Hematopoietic multipotent progenitor cell treated with erythropoietin and hydrocortisone succinate and interleukin-3 and kit ligand, for 15 days (in vitro differentiated cells): ENCODE measurements at places on chromosomes 1 and 21.

DNA sequence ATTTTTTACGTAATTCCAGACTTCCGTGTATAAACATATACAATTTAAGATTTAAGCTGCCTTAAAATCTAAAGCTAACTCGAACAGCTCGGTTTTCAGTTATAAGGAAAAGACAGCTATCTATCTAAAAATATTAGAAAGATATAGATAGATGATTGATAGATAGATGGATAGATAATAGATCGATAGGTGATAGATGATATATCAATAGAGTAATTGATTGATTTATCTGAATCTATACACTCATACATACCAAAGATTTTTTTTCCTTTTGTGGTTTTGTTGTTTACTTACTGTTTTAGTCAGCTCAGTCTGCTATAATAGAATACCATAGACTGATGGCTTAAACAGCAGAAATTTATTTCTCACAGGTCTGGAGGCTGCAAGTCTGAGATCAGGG is 278.5 kb upstream of the PLD5 start:
- no peak for DNase-seq

DNA sequence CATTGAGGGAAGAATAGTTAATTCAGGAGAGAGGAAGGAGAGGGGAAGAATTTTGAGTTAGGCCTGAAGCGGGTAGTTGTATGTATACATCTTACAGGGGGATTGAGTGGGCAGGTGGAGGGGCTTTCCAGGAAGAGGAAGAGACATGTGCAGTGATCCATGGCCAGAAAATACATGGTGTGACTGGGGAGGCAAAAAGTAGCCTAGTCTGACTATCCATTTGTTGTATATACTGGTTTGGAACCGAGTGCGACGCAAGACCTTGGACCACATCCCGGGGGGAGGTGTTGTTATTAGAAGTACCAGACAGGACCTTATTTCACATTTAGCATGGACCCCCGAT is 158.3 kb downstream of the SDCCAG8 start:
- DNase-seq = no peak

- no peak for DNase-seq
These were observed 15.9 kb upstream of the CEP350 start for GRCh38 chr1:179938752-179939151.

GRCh38 chr21:25931765-25932164 is 197.0 kb downstream of the GABPA start:
- DNase-seq = no peak
